ENCODE measurements at places on chromosomes 5 and 9.

DNA sequence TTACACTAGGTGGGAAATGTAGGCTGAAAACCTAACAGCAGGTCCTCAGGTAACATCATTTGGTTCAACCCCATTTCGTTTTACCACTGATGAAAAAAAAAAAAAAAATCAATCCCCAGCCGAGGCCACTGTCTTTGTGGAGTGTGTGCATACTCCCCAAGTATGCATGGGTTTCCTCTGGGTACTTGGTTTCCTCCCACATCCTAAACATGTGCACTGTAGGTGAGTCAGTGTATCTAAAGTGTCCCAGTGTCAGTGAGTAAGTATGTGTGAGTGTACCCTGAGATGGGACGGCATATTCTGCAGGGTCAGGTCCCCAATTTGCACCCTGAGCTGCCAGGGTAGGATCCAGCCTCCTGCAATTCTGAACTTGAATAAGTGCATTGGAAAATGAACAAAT is 966.5 kb upstream of the DMAC1 start:
- DNase-seq = no peak
- H3K27me3 ChIP-seq = no peaks in the 10 kb centered on the region
- H3K4me1 ChIP-seq = peaks cover 2% of the 10 kb centered on the region
- no peak overlapping the region for H3K27ac ChIP-seq

DNA sequence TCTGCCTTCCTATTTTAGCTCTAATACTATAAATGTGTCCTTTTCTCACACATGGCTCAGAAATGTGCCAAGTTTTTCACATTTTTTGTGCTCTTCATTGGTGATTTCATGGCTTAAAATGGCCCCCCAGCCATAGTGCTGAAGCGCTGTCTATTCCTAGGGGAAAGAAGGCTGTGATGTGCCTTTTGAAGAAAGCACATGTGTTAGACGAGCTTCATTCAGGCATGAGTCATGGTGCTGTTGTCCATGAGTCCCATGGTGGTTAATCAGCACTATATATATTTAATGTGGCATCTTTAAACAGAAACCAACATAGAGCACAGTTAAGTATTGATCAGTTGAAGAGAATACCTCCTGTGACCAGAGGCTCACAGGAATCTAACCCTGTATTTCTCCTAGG is 55.8 kb downstream of the PDE8B start:
- no peak for DNase-seq
- no peaks in the 10 kb centered on the region for H3K36me3 ChIP-seq
- H3K27me3 ChIP-seq = no peaks in the 10 kb centered on the region
- H3K4me1 ChIP-seq = no peaks in the 10 kb centered on the region

- no peak overlapping the region for H3K4me3 ChIP-seq
- H3K4me1 ChIP-seq = no peaks in the 10 kb centered on the region
- DNase-seq = no peak
- H3K27me3 ChIP-seq = no peaks in the 10 kb centered on the region
- no peaks in the 10 kb centered on the region for H3K36me3 ChIP-seq
- no peak overlapping the region for H3K27ac ChIP-seq
Observed at GRCh38 chr5:139861021-139861888, 65.6 kb downstream of the PSD2 start.

- H3K27me3 ChIP-seq = no peaks in the 10 kb centered on the region
- no peaks in the 10 kb centered on the region for H3K36me3 ChIP-seq
- H3K27ac ChIP-seq = no peak overlapping the region
- DNase-seq = no peak
Observed at GRCh38 chr9:22215521-22215920, 206.4 kb upstream of the CDKN2B start.

DNA sequence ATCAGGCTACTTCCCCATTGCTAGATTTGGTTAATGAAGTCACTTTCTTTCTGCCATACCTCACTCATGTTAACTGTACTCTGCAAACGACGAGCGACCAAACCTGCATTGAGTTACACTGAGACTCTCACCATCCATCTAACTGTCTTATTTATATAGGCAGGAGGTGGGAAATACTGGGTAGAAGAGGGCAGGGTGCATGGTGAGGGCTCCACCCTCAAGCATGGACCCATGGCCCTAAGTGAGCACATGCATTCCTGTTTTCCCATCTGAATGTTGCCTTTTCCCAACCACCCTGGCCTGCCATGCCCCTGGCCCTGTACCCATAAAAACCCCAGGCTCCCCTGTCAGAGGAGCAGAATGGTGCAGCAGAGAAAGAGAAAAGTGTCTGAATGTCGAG is 52.7 kb upstream of the IL6ST start:
- no peaks in the 10 kb centered on the region for H3K27me3 ChIP-seq
- DNase-seq = no peak
- no peak overlapping the region for H3K27ac ChIP-seq
- no peak overlapping the region for H3K4me3 ChIP-seq
- no peaks in the 10 kb centered on the region for H3K4me1 ChIP-seq
- H3K36me3 ChIP-seq = no peaks in the 10 kb centered on the region

GRCh38 chr9:122350577-122351355 is 20.1 kb upstream of the PTGS1 start:
- peak; percentile 72 for DNase-seq
- H3K4me3 ChIP-seq = no peak overlapping the region
- H3K36me3 ChIP-seq = no peaks in the 10 kb centered on the region
- no peak overlapping the region for H3K27ac ChIP-seq
- H3K4me1 ChIP-seq = peaks cover 15% of the 10 kb centered on the region

DNA sequence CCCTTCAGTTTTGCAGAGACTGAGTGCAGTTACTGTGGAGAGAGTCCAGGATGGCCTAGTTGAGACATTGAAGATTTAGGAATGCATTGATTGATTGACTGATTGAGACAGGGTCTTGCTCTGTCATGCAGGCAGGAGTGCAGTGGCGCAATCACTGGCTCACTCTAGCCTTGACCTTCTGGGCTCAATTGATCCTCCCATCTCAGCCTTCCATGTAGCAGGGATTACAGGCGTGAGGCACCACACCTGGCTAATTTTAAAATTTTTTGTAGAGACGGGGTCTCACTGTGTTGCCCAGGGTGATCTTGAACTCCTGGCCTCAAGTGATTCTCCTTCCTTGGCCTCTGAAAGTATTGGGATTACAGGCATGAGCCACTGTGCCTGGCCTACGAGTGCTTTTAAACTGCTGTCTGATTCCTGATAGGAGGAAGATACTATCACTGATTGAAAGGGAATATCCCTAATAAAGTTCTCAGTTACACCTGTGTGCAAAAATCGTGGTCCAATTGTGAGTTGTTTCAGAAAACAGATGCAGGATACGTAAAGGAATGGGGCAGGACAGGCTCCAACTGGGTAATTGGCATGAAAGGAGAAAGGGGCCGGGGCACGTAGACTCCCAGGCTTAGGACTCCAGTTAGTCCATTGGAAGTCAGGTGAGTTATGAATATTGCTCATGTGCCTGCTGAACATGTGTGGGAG is 87.5 kb downstream of the KDM4C start:
- no peak for DNase-seq
- H3K27ac ChIP-seq = no peak overlapping the region
- no peak overlapping the region for H3K4me3 ChIP-seq
- no peaks in the 10 kb centered on the region for H3K27me3 ChIP-seq
- no peaks in the 10 kb centered on the region for H3K36me3 ChIP-seq
- H3K4me1 ChIP-seq = no peaks in the 10 kb centered on the region

GRCh38 chr5:141517880-141518617 is 29.2 kb downstream of the PCDHGC5 start:
- H3K4me3 ChIP-seq = no peak overlapping the region
- no peaks in the 10 kb centered on the region for H3K27me3 ChIP-seq
- no peak overlapping the region for H3K27ac ChIP-seq
- no peak for DNase-seq
- peaks cover 13% of the 10 kb centered on the region for H3K36me3 ChIP-seq

- no peaks in the 10 kb centered on the region for H3K27me3 ChIP-seq
- no peak overlapping the region for H3K27ac ChIP-seq
- H3K4me1 ChIP-seq = peaks cover 10% of the 10 kb centered on the region
- no peaks in the 10 kb centered on the region for H3K36me3 ChIP-seq
- DNase-seq = no peak
Observed at GRCh38 chr5:72537166-72537565, 30.0 kb upstream of the ZNF366 start.

DNA sequence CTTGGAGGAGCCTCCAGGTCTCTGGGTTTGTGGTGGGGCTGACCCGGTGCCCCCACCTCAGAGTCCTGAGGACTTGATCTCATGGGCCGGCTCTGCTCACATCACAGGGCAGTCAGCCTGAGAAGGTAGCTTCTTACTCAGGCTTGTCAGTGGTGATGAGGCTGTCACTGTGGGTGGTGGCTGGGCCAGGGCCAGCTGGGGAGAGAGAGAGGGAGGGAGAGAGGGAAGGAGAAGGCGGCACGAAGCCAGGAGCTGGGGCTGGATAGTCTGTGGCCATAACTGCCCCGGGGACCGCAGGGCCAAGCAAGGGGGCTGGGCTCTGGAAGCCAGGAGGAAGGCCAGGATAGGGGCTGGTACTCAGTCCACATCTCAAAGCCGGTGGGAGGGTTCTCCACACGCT is 6.5 kb downstream of the NTNG2 start:
- no peak for DNase-seq
- H3K36me3 ChIP-seq = no peaks in the 10 kb centered on the region
- H3K27me3 ChIP-seq = peaks cover 66% of the 10 kb centered on the region

DNA sequence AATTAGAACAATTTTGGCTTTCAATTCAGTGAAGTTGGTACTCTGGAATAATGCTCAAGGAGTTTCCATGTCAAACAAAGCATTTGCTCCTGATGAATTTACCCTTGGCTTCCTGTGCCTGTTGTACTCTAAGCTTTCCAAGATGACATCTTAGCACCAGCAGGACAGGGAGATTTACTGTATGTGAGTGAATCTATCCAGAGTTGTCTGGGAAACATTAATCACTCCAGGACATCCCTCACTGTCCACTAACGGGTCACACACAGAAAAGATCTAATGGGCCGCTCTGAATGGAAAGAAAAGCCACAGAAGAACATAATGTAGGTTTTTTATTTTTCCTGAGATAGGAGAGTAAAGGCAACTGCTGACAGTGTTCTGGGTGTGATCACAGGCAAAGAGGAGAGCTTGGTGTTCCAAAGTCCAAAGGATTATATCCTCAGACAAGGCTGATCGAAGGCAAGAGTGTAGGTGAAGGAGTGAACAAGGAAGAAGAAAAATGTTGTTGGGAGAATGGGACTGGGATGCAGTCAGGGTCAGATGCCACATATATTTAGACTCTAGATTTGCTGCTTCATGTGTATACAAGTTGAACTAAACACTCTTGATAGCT is 167.7 kb upstream of the RPS23 start:
- no peaks in the 10 kb centered on the region for H3K27me3 ChIP-seq
- no peak overlapping the region for H3K27ac ChIP-seq
- H3K36me3 ChIP-seq = no peaks in the 10 kb centered on the region
- no peak overlapping the region for H3K4me3 ChIP-seq
- H3K4me1 ChIP-seq = no peaks in the 10 kb centered on the region
- DNase-seq = no peak

DNA sequence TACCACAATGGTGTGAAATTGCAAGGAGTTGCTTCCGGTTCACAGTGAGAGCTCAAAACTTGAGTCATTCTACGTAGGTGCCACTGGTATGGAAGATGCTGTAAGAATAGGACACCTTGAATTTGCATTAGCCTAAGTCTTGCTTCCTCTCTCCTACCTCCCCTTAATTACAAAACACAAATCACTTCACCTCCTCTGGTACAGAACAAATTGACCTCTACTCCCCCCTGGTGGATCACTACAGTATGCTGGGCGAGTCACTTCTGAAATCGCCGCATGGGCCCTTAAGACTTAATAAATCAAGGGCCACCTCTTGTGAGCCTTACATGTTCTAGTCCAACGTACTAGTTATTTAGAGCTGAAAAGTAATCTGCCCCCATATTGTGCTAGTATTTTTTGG is 145.3 kb upstream of the SMARCA2 start:
- H3K36me3 ChIP-seq = no peaks in the 10 kb centered on the region
- peak; percentile 20 for DNase-seq
- no peaks in the 10 kb centered on the region for H3K27me3 ChIP-seq
- no peak overlapping the region for H3K4me3 ChIP-seq
- H3K27ac ChIP-seq = no peak overlapping the region
- H3K4me1 ChIP-seq = no peaks in the 10 kb centered on the region

- no peak overlapping the region for H3K4me3 ChIP-seq
- H3K27ac ChIP-seq = no peak overlapping the region
- H3K36me3 ChIP-seq = no peaks in the 10 kb centered on the region
- no peaks in the 10 kb centered on the region for H3K4me1 ChIP-seq
- DNase-seq = no peak
Observed at GRCh38 chr5:33170411-33170810, 270.4 kb upstream of the TARS1 start.

DNA sequence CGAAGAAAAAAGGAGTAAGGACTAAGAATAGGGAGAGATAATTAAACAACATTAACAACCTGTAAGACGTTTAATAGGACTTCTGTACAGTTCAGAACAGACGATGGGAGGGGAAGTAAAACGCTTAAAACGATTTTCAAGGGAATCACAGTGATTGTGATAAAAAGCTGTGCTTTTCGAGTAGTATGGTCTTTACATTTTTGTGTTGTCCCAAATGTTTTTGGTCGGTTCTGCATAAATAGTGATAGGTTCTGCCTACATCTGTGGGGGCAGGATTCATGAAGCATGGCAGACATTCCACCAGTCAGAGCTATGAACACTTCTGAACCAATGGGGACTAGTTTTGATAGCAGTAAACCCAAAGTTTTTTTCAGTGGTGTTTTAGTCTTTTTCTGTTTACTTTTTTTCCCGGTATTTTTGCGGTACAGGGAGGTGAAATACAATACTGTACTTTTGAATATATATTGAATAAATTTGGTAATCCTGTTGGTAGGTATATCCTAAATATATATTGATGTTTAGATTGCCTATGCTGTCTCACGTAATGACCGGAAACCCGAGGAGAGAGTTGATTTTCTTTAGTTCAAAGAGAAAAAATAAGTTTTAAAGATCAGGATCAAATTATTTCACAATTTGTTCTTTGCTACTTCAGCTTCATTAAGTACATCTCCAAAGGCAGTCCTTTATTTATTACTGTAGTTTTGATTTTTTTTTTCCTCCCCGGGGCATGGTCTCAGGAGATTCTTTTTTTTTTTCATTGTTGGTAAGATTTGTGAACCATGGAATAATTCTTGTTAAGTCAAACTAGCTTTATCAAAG is 1.3 kb downstream of the ERBIN start:
- H3K4me3 ChIP-seq = peak overlapping the region; percentile 69
- no peak for DNase-seq
- peaks cover 28% of the 10 kb centered on the region for H3K36me3 ChIP-seq
- no peak overlapping the region for H3K27ac ChIP-seq

DNA sequence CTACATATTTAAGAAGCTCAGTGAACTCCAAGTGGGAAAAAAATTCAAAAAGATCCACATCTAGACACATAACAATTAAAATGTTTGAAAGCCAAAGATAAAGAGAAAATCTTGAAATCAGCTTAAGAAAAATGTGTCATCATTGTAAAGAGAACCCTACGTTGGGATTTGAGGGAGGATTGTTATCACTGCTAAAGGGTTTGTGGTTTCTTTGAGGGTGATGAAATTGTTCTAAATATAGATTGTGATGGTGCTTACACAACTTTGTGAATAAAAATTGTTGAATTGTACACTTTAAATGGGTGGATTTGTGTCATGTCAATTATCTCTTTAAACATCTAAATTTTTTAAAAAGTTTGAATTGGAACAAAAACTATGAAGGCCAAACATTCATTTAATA is 92.2 kb upstream of the ADAMTS19 start:
- no peak overlapping the region for H3K27ac ChIP-seq
- H3K4me3 ChIP-seq = no peak overlapping the region
- DNase-seq = no peak
- H3K36me3 ChIP-seq = no peaks in the 10 kb centered on the region
- no peaks in the 10 kb centered on the region for H3K27me3 ChIP-seq
- no peaks in the 10 kb centered on the region for H3K4me1 ChIP-seq

Data from neuronal stem cell (in vitro differentiated cells).